ENCODE measurements at places on chromosomes 4 and X.

DNA sequence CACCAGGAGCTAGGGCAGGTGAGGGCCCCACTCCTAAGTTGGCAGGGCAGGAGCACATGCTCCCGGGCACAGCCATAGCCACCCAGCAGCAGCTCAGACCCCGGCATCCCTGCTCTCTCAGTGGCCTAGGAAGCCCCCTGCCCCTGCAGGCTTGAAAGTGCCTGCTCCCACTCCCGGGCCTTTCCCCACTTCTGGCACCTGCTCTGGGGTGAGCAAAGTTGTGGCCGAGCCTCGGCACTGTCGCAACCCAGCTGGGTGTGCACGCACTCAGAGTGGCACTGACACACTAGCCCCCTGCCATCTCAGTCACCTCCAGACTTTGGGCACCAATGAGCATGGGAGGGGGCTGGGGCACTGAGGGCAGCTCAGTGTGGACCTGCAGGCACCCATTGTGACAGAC is 60.8 kb upstream of the CDKN2AIP start:
- DNase-seq: no peak

- DNase-seq: no peak
Measured at GRCh38 chrX:122055979-122056715, 1008.7 kb downstream of the GLUD2 start.

DNA sequence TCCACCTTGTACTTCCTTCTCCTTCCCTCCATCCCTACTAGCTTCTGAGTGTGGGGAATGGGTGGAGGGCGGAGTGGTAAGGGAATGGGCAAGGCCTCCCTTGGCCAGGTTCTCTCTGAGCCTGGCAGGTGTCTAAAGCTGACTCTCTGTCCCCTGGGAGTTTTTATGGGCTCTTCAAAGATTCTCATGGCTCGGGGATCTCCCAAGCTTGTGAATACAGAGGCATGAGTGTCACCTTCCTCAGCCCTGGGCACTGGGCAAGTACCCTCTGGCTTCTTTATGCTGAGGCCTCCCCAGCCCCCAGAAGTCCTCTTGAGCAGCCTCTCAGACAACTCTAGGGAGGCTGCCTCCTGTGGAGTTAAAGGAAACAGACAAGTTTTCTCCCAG is 32.5 kb upstream of the DDX3X start:
- DNase-seq: no peak

DNA sequence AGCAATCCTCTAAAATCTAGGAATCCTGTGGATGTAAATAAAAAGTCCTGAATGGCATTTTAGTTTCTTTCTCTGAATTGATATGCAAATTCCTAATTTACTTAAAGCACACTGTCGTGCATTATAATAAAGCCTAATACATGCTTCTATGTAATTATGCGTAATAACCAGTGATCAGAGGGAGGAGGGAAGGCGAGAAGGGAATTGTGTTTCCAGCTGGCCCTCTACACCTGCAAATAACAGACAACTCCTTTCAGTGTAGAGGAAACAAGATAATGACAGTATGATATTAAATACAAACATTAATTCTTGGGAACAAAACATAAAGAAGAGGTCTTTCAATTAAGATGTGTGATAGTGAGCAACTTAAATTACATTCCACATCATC is 419.6 kb upstream of the LCORL start:
- DNase-seq: no peak

DNA sequence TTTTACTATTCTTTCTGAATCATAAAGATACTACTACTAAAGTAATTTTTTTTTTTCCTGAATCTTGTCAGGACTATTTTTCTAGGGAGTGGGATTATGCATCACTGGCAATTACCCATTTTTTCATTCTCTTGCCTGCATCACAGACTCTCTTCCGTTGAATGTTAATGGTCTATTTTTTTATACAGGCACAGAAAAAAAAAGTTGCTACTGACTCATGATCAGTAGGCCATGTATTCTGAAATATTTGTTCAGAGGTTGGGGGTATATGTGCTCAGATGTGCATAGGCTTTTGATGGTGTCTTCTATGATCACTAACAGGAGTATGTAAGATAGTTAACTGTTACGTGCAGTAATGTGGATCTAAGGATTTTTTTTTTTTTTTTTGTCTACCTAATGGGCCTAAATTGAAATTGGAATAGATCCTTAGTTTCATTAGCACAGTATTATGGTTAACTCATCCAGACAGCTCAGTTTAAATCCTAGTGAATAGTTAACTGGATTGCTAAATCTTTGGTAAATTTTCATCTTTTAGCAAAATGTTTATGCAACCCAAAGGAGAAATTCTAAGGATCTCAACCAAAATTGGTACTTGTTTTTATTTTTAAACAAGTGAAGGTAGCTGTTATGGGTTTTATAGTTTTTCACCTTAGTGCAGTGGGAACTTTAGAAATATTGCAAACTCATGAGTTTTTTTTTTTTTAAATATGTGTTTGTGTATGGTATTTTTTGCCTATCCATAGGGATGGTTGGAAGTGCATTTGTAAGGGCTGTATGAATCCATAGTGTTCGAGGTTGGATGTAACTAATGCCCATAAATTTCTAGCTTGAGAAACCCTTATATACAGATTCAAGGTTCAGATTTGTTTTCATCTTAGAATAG is 12.1 kb downstream of the BMP2K start:
- no peak for DNase-seq

- no peak for DNase-seq
Measured at GRCh38 chrX:54931107-54931506, 10.5 kb downstream of the TRO start.

DNA sequence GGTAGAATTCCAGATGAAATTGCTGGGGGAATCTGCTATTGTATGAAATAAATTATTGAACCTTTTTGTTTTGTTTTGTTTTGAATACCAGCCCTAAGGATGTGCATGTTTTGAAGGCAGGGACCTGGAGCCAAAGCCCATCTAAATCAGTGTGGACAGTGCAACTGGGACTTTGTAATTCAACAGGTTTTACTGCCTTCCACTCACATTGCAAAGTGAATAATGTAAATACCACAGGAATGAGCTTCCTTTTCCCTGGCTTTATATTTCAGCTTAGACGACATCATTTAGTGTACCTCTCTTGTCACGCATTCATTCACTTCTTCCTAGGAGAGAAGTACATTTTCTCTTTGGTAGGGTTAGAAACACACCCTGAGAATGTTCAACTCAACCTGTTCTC is 795.0 kb downstream of the CENPC start:
- DNase-seq: no peak

- no peak for DNase-seq
Measured at GRCh38 chr4:138599965-138600364, 357.8 kb upstream of the SLC7A11 start.

- DNase-seq: no peak
Measured at GRCh38 chr4:36446275-36446674, 164.9 kb downstream of the DTHD1 start.

GRCh38 chr4:190016369-190017289 is 10.4 kb downstream of the FRG2 start:
- DNase-seq: no peak

DNA sequence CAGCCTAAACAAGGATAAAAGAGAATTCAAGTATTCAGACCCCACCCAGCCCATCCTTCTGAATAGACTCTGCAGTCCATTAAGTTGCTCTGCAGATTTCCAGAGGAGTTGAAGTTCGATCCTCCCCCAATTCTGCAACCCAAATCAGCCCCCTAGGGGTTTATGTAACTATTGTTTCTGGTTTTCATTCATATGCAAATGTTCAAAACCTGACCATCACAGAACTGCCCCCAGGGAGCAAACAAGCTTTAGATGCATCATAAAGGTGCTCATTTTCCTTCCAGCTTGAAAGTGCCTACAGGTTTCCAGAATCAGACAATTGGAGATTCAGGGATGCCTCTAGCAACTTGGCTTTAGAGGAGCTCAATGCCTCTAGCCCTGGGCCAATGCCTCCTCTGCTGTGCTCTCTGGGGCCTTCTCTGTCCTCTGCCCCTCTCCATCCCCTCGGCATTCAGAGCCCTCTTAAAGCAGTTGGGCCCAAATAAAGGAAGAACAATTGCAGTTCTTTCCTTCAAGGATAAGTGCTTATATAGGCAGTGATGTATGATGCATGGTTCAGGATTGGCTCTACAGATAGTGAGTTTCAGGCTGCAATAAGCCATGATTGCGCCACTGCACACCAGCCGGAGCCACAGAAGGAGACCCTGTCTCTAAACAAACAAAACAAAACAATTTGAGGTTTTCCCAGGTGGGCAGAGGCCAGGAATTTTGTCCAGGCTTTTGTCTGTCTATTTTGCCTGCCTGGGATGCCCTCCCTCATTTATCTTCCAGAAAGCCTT is 23.5 kb upstream of the SPINK2 start:
- no peak for DNase-seq

DNA sequence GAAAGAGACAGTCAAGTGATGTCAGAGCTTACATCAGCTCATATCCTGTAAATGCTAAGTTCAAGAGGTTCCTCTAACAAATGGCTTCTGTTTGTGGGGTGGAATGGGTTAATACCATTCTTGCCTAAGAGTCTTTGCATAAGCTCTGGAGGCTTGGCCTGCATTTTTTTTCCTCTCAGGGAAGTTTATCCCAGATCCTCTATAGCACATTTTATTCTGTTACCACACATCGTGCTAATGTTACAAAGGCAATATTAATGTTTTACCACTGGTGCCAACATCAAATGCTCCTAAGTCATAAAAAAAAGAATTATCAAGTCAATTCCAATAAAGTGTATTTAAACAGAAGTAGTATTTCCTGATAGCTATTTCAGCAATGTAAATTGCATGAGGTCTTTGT is 2.9 kb upstream of the ADH6 start:
- no peak for DNase-seq

- DNase-seq: no peak
Measured at GRCh38 chr4:24422644-24423043, 161.7 kb downstream of the DHX15 start.

- no peak for DNase-seq
Measured at GRCh38 chr4:96895826-96896225, 1055.9 kb downstream of the PDHA2 start.

DNA sequence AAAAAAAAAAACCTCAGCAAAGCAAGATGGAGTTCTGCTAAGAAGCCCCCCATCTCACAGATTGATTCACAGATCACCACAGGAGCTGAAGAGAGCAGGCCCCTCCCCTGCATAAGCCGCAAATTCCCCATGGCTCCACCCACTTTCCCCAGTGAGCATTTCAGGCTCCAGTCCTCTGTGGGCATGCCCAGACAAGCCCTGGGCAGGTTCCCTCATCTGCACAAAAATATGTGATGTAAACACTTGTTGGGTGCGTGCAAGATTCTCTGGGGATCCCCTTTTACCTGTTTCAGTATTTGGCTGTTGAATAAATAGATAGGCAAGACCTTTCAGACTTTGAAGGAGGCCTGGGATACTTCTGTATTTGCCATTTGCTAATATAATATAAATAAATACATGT is 514.3 kb downstream of the PCDH7 start:
- DNase-seq: no peak

- DNase-seq: no peak
Measured at GRCh38 chrX:53256446-53257041, 24.8 kb downstream of the IQSEC2 start.

DNA sequence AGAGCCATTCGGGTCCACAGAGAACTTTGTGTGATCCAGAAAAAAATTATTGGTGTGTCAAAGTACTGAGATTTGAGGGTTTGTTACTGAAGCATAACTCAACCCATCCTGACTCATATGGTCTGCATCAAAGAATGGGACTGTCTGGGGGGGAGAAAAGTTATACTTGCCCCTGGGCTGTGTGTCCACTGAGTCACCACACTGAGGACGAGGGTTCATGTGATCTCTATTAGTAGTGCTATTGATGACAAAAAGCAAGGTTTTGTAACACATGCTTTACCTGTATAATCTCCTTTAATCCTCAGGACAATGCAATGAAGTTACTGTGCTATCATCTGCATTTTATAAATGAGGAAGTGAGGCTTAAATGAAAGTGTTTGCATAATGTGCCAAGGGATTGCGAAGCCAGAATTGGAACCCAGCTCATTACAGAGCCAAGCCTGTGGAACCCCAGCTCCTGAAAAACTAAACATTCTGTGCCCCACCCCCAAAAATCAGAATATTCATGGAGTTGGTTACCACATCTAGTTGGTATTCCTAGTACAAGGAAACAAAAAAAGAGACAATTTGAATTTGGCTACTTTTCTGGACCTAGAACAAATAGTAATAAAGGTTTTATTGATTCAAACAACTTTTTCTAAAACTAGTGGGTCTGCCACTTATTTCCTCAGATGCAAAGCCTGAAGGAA is 31.2 kb downstream of the CCDC149 start:
- no peak for DNase-seq

DNA sequence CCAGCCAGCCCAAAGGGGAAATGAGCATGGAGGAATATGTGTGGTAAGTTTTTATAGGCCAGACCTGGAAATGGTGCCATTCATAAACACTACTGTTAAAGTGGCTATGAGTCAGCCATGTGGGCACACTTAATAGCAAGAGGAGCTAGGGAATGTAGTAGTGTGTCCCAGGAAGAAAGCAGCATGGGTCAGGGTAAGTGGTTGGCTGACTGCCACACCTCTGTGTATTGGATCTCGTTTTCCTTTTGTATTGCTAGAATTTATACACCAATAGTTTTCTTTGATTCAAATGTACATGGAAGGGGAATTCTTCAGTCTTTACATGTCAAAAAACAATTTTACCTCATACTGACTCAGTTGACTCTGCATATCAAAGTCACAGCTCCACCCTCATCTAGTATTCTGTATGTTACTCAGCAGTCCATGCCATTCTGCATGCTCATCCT is 22.9 kb upstream of the SGMS2 start:
- DNase-seq: no peak

- no peak for DNase-seq
Measured at GRCh38 chr4:24328310-24328709, 256.0 kb downstream of the DHX15 start.

- no peak for DNase-seq
Measured at GRCh38 chr4:183921335-183921734, 16.2 kb downstream of the STOX2 start.

DNA sequence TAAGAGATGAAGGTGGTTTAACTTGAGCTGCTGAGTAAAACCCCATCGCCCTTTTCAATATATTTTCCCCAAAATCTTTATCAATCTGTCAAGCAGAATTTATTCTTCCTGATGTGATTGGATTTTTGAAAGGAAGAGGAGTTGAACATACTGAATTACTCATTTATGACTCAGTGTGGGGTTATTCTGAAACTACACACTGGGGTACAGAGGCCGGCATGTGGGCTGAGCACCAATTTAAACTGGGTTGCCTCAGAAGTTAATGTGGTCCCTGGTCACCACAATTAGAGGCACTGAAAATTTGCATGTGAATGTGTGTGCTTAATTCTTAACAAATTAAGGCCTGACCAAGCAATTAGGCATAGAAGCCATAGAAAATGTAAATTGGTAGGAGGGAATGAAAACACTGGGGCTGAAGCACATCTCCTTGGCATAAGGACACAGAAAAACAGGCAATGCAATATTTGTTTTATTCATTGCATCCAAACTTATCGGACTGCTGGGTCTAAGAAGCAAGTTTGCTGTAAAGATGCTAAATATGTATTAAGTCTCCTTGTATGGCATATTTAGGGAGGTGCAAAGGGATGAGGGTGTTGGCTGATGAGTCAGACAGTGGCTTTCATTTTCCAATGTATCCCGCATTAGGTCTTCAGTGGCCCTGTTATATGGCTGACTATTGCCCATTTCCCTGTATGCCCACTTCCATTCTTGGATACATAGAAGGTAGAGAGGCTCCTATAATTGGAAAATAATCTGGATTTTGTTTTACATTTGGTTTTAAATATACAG is 170.9 kb downstream of the IL15 start:
- no peak for DNase-seq

Data from stimulated activated CD4-positive, alpha-beta T cell treated with anti-CD3 and anti-CD28 coated beads, Interleukin-1b, Interleukin-23, amount 100 ng/mL, for 24 hours (primary cell).